ENCODE measurements at places on chromosomes 2 and 18.

DNA sequence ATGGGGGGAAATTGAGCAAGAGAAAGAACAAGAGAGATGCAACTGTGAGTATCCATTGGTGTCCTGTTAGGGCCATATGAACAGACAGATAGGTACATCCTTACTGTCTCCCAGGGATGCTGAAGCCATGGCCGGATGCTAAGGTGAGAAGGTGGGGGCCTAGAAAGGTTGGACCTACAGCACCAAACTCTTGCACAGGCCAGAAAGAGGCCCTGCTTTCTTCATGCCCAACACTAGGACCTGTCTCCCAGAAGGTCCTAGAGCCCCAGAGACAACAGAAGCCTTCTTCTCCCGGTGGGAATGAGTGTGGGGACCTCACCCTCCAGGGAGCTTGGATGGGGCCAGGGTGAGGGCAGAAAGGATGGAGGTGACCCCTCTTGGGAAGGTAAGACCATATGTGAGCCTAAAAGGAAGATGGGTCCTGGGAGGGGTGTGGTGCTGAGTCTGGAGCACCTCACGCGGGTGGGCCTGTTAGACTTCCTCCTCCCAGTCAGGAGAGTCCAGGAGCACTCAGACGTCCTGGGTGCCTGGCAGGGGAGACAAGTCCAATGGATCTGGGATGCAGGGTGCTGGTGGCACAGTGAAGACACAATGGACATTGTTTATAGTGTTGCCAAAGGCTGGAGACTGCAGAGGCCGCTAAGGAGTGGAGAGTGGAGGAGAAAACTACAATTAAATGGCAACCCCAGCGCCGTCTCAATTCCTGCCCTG is 265.3 kb downstream of the CYP26B1 start:
- DNase-seq = no peak

- DNase-seq = no peak
These were observed 393 bp downstream of the IL1R1 start for GRCh38 chr2:102142829-102143449.

GRCh38 chr2:242020196-242021004 is 150.9 kb downstream of the RTP5 start:
- DNase-seq = no peak

DNA sequence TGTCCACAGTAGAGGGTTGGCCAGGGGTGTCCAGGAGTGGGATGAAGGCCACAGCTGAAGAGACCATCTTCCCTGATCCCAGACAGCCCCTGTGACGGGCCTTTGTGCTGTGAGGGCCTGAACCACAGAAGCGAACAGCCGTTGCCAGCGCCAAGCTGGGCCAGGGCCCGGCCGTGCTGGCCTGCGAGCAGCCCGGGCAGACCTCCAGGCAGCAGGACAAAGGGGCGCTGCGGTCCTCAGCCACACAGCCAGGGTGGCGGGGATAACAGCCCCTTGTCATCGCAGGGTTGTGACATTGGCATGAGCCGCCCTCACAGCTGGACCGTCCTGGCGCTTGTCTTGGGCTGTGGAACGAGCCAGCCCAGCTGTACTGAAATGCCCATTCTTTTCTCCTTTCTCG is 161.1 kb downstream of the FAM210A start:
- peak; percentile 30 for DNase-seq

DNA sequence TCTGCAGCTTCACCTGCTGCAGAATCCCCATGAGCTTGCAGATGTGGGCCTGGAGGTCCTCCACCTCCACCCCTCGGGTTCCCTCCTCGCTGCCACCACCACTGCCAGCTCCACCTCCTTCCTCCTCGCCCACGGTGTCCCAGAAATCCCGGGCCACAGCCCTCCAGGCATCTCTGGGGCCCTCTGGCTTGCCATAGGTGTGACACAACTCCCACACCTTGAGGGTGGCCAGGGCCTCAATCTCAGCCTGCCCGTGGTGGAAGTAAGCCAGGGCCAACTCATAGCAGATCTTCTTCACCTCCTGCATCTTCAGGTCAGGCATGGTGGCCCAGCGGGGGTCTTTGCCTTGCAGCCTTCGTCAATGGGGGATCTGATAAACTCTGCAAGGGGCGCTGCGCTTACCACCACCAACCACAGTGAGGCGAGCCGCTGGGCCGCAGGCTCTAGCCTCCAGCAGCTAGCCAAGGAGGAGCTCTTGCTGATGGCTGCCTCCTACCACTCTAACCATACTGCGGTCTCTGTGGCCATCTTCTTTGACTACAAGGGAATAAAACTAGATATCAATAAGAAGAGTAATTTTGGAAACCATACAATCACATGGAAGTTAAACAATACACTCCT is 36.1 kb upstream of the ANKRD62 start:
- no peak for DNase-seq

All from stomach (tissue), 19 donors.